H7 (cell line): ENCODE measurements at places on chromosomes 1 and 21. TPM values are rescaled to one million over a fixed set of nuclear protein-coding genes. Genes with fewer than 3 reads are reported as not detected.

Gene TEDDM1
- not detected in 2 replicates for total RNA-seq

Gene DRAXIN
- 52.4 and 60.1 TPM in 2 replicates for total RNA-seq

Gene NUDT4B
- total RNA-seq: 19.3 and 35.4 TPM in 2 replicates

Gene SYTL1
- total RNA-seq: 5.6 and 6.4 TPM in 2 replicates

Gene GPR25
- not detected in 2 replicates for total RNA-seq

Gene LEPR
- 7.0 and 9.8 TPM in 2 replicates for total RNA-seq

Gene RASAL2
- total RNA-seq: 25.7 and 33.3 TPM in 2 replicates

Gene CELA3B
- total RNA-seq: not detected in 2 replicates

Gene CCDC181
- 0.80 and 1.7 TPM in 2 replicates for total RNA-seq

Gene LCE1B
- not detected in 2 replicates for total RNA-seq

Gene CLCC1
- 24.5 and 41.3 TPM in 2 replicates for total RNA-seq

Gene OR6K6
- total RNA-seq: not detected in 2 replicates

Gene WLS
- 8.3 and 9.5 TPM in 2 replicates for total RNA-seq

GRCh38 chr1:151611288-151611790, 511 bp upstream of the SNX27 start:
- DNase-seq: no peak

- no peak for DNase-seq
Measured at GRCh38 chr1:218772575-218772974, 401.1 kb upstream of the LYPLAL1 start.

DNA sequence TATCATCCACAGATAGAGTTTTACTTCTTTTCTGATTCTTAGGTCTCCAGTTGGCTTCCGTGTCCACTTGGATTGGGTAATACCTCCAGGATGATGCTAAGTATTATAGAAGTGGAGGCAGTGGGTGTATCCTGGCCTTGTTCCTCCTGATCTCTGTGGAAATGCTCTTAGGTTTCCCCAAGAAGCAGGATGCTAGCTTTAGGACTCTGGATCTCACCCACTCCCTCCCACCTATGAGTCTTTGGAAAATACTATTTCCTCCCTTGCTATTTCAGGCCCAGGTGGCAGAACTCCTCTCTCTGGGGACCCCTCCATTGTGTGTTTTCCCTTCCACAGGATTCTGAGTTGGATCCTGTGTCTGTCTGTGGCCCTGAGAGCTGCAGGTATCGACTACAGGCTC, 86.7 kb downstream of the SIM2 start:
- no peak for DNase-seq

- DNase-seq: no peak
Measured at GRCh38 chr1:32045772-32046171, 27.0 kb upstream of the TMEM39B start.

DNA sequence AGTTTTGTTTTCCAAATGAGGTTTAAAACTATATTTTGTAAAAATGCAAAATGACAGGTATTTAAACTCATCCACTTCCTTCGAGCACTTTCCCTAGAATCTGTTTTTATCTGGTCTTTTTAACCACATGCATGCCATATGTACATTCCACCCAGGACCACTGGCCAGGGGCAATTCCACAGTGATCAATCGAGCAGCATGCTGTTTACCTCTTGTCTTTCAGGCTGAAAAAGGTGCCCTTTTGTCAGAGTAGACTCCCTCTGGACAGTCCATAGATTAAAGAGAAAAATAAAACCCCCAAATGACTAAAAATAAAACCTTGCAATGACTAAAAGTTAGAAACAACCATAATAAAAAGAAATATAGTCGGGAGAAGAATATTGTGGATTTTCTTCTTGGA, 313.3 kb downstream of the LMO4 start:
- DNase-seq: no peak

DNA sequence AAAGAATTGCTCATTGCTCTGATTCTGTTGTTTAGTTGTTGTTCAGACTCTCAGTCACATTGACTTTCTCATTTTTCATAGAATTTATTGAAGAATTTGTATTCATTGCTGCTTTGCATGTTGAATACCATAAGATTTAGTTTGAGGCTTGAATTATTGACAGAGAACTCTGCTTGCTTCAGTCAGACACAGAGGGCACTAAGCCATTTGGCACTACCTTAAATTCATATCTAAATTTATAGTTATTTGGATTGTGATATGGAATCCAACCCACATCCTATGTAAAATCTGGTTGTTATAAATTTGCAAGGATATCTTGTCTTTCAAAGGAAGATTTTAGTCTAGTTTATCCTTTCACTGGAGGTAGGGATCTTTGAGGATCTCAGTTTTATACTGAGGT, 1748.6 kb downstream of the BRINP3 start:
- no peak for DNase-seq

- no peak for DNase-seq
Measured at GRCh38 chr1:61318319-61319125, 236.2 kb downstream of the NFIA start.

GRCh38 chr1:213596729-213597128, 391.0 kb upstream of the PROX1 start:
- no peak for DNase-seq

- no peak for DNase-seq
Measured at GRCh38 chr1:163231385-163231784, 28.7 kb upstream of the RGS5 start.

DNA sequence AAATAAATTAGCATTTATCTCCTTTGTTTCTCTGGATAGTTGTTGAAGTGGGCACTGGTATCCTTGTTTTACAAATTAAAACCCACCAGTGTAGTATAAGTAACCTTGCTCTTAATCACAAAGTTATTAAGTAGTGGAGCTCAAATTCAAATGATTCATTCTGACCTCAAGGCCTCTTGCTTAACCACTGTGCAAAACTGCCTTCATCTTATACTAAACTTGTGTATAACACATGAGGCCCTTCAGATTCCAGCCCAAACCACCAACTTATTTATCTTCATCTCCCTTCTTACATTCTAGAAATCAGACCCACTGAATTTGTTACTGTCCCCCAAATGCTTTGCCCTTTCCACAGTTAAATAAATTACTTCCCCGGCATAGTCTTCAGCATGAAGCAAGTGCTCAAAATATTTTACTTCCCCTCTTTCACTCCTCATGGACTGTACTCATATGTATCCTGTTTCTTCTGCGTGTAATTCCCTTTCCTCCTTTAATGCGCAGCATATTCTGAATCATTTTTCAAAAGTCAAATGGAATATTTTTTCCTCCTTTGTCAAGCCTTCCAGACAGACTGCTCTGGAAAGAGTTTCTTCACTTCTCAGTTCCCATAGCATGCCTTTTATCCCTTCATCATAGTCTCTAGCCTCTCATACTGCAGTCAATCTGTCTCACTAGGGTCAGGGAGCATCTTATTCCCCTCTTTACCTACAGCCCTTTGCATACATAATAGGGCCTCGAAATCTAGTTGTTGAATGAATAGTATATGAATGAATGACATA, 19.0 kb upstream of the DNASE2B start:
- no peak for DNase-seq

- DNase-seq: no peak
Measured at GRCh38 chr1:247576514-247576913, 11.6 kb upstream of the OR2G2 start.

DNA sequence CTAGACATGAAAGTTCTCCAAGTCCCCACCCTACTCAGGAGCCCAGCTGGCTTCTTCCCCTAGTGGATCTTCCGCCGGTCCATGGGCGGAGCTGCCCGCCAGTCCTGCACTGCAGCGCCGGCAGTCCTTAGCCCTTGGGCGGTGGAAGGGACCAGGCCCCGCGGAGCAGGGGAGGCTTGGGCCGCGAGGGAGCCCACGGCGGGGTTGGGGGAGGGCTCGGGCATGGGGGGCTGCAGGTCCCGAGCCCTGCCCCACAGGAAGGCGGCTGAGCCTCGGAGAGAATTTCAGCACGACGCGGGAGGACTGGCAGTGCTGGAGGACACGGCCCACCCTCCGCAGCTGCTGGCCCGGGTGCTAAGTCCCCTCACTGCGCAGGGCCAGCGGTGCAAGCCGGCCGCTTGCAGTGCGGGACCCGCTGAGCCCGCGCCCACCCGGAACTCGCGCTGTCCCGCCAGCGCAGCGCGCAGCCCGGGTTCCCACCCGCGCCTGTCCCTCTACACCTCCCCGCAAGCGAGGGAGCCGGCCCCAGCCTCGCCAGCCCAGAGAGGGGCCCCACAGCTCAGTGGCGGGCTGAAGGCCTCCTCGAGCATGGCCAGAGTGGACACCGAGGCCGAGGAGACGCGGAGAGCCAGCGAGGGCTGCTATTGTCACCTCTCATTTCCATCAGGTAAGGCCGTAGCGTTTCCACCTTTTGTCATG, 1398.6 kb downstream of the MRPL39 start:
- DNase-seq: no peak

DNA sequence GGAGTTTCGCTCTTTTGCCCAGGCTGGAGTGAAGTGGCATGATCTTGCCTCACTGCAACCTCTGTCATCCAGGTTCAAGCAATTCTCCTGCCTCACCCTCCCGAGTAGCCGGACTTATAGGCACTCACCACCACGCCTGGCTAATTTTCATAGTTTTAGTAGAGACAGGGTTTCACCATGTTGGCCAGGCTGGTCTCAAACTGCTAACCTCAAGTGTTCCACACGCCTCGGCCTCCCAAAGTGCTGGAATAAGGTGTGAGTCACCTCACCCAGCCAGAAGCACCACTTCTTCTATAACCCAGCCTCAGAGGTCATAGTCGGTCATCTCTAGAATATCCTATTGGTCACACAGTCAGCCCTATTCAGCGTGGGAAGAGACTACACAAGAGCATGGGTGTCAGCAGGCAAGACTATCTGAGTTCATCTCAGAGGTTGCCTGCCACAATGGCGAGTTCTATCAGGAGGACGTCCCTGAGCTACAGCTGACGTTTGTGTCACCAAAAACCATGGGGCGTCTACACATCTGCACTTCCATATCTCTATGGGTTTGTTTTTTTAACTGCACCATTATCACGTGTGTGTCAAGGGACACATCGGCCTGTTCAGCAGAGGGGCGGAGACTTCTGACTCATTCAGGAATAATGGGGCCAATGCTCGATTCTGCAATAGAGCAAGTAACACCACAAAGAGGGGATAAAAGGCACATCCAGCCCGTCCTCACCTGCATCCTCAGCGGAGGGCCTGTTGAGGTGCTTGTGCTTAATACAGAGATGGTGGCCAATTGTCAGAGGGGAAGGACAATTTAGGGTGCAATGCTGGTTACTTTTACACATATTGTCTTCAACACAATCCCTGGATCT, 256.3 kb upstream of the IRF2BP2 start:
- no peak for DNase-seq

GRCh38 chr1:170307426-170307825, 161.7 kb downstream of the NTMT2 start:
- no peak for DNase-seq

GRCh38 chr1:38917337-38917736, 24.3 kb downstream of the RHBDL2 start:
- DNase-seq: no peak

DNA sequence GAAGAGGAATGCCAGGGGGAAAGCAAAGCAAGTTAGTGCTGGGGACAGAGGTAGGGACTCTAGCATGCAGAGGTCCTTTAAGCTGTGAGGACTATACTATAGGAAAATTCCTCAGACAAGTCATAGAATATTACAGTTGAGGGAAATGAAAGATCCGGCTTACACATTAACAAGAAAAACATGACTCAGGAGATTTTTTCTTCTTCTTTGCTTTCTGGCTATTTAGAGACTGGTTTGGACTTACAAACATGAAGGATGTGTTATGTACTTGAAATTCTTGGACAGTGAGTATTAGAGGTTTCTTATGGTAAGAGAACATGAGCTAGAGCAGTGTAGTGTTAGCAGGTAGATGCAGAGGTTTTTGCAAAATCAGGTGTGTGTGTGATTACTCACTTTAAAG, 24.9 kb downstream of the USP25 start:
- no peak for DNase-seq

DNA sequence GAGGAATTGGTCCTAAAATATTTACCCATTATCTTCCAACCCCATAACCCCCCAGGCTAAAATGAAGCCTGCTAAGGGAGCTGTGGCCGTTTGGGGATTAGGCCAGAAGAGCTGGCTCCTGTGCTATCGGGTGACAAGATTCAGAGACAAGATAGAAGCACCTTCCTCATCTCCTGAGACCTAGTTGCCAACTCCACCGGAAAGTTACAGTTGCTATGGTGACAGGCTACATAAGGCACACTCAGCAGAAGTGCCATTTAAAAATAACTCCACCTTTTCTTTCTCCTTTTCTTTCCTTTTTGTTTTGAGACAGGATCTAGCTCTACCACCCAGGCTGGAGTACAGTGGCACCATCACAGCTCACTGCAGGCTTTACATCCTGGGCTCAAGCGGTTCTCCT, 43.6 kb upstream of the ROR1 start:
- no peak for DNase-seq

GRCh38 chr1:77287535-77287934, 5.7 kb downstream of the AK5 start:
- DNase-seq: no peak

GRCh38 chr1:207814469-207814868, 62.6 kb downstream of the CD46 start:
- no peak for DNase-seq
